ENCODE measurements at places on chromosomes 11 and 22. TPM values are rescaled to one million over a fixed set of nuclear protein-coding genes. Genes with fewer than 3 reads are reported as not detected.

Gene TYMP
- 18.3 TPM for total RNA-seq

Gene NRXN2
- 1.0 TPM for total RNA-seq

Gene IGHMBP2
- 4.7 TPM for total RNA-seq

Gene CCDC88B
- total RNA-seq = 1.3 TPM

Gene OR52E8
- total RNA-seq = not detected

All from bronchial smooth muscle cell (primary cell).